ENCODE measurements at places on chromosomes 11 and 22.

DNA sequence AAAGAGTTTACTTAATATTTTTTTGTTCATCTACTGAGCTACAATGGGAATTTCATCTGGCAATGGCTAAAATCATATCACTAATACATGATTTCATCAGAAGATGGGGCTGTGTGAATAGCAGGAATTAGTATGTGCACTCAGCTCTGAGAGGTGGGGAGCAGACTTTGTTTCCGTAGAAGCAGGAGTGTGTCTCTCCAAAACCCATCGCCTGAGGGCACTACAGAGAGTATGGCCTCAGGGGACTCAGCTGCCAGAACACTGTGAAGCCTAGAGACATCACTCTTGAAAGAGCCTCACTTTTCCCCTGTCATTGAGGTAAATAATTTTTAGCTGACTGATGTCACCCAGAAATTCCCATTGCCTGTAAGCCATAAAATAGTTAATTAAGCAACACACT lies 261.4 kb upstream of the ISX start:
- DNase-seq = no peak

DNA sequence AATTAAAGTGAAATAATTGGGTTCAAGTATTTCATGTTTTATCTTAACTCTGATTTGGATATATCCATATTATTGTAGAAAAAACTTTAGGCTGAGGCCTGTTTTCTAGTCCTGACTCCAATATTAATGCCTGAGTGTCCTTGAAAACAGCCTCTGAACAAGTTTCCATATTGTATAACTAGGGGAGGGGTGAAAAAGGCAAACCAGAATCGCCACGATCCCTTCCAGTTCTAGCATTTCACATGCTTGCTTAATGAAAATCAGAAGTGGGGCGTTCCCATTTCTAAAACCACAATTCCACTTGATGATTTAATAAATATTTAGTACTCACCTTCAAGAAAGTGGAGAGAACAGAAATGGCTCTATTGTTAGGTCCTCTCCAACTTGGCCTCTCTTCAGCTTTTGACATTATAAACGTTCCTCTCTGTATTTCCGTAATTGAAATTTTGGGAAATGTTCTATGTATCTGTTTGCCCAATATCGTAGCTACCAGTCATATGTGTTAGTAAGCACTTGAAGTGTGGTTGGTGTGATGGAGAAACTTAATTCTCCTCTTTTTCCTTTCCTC lies 561.4 kb upstream of the CCDC90B start:
- no peak for DNase-seq

DNA sequence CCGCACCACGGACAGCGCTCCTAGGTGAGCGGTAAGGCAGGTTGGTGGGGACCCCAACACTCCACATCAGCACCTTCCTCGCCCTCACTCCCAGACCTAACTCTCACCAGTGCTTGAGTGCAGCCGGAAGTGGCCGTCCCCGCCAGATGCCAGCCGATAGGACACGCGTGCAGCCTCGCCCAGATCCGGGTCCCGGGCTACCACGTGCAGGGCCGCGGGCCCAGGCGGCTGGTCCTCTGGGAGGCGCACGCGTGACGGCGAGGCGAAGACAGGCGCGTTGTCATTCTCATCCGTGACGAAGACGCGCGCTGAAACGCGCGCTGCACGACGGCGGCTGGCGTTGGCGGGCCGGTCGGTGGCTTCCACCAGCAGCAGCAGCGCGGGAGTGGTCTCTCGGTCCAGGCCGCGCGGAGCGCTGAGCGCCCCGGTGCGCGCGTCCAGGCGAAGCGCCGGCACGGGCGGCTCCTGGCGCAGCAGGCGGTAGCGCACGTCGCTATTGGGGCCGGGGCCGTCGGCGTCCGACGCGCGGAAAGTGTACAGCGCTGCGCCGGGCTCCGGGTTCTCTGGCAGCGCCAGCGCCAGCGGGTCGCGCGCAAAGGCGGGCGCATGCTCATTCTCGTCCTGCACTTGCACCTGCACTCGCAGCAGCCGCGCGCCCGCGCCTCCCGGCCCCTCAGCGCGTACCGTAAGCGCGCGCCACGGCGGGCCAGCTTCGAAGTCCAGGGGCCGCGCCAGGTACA lies 10.8 kb upstream of the TPP1 start:
- no peak for DNase-seq

DNA sequence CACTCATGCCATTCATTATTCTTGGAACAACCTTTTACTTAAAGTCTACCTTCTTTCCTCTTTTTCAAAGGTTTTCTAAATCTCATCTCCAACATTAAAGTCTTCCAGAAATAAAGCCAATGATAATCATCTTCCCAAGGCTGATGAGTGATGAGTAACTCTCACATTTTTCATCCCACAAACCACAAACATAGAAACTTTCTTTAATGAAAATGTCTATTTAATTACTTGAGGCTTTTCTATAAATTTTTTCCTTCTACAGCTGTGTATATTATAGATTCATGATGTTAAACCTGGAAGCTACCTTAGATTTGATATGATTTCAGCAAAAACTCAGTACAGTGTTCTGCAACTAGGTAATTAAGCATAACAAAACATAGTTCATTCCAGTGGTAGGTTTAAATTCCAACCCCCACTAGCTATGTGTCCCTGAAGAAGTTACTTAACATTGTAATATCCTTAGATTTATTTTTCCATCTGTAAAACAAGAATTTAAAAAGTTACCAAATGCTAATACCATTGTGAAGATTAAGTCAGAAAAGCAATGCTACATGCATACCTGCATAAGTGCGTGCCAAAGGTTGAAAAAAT lies 845.4 kb downstream of the KCNA4 start:
- no peak for DNase-seq

DNA sequence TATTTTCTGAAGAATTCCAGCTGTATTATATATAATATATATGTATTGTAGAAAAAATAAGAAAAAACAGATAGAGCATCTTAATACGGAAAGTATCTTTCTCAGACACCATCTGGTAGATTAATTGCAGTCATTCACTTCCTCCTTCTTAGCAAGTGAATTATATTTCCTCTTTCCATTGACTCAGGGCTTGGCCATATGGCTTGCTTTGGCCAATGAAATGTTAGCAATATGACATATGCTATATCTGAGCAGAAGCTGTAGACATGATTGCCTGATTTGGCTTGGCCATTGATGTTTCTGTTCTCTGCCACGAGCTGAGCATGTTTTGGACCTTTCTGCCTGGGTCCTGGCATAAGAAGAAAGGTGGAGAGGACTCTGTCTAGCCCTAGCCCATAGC lies 34.4 kb upstream of the ZBED5 start:
- no peak for DNase-seq

DNA sequence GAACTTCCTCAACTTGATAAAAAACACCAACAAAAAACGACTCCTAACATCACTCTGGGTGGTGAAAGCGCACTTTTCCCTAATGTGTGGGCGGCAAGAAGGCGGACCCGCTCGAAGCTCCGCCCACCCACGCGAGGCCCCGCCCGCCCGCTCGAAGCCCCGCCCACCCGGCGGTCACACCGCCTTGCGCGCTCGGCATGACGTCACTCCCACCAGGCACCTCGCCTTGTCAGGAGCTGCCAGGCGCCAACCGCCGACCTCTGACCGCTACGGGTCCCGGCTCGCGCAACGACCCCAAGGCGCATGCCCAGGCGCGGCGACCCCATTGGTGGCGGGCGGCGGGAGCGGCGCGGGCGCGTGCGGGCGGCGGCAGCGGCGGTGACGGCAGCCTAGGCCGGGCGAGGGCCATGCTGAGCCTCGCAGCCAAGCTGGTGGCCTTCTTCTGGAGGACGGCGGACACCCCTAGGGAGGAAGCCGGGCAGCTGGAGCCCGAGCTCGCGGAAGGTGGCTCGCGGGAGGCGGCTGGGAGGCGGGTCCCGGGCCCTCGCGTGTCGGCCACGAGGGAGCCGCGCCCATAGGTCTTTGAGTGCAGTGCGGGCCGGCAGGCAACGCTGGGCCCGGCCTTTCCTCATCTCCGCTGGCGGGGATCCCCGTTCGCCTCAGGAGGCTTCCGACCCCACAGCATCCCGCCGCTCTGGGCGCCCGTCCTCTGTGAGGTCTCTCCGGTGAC lies at the start of gene MOV10L1:
MOV10L1 (plus strand) TSS at position 325 of the 730 bp plus-strand sequence; CDS start at position 408, 83 bp downstream.
- DNase-seq = no peak

DNA sequence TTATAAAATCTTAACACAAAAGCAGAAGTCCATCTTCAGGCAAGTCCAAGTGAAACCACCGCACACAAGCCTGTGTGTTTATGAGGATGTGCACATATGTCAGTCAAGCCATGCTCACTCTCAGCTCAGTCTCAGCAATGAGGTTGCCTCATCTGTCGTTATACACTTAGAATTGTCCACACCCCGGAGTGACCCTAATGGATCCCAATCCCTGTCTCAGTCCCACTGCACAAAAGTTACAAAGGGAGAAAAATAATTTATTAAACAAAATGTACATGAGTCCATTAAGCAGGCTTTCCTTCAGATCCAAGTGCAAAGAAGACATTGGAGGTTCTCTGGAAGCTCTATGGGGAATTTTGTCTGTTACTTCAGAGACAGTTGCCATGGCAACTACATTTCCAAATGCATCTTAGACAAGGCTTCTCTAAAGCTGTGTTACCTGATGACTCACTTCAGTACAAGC lies 24.4 kb downstream of the OR8B12 start:
- no peak for DNase-seq

GRCh38 chr22:48678171-48679135 lies 1149.2 kb downstream of the BRD1 start:
- DNase-seq = no peak

GRCh38 chr22:17717708-17718107 lies 56.6 kb downstream of the BID start:
- no peak for DNase-seq

- DNase-seq = no peak
Measured at GRCh38 chr11:35035894-35036408, 103.0 kb upstream of the CD44 start.

DNA sequence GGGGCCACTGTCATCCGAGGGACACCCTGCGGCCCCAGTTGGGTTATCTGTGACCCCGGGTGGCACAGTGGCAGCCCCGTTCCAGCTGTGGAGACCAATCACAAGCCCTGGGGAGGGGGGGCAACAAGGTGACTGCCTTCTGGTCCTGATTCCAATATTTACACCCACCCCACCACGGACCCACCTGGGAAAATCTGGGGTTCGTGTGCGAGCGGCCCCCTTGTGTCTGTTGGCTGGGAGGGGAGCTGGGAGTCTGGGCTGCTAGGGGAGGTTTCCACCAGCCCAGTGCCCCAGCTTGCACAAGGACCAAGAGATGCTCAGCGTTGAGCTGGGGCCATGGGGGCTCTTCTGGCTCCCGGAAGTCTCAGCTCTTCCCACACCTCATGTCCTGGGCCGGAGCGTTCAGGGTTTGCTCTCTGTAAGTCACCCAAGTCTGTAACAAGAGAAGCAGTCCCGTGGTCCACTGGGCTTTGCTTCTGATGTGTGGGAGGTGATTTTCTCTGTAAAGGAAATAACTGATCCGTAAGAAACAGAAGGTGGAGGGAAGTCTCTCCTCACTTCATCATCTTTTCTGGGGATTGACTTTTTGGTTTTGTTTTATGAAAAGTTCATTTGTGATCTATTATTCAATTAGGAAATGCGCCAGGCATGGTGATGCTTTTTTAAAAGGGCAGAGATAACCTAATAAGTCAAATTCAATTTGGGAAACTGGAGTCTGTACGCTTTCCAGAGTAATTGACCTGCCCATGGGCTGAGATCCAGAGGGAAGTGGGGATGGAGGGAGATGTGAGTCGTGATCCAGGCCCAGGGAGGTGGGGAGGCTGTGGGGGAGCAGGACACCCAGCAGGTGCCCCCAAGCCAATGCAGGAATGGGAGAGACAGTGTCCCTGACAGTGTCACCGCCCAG lies 22.4 kb upstream of the GAL start:
- DNase-seq = no peak

GRCh38 chr11:86523738-86524619 lies 148.4 kb downstream of the ME3 start:
- DNase-seq = peak; percentile 91

DNA sequence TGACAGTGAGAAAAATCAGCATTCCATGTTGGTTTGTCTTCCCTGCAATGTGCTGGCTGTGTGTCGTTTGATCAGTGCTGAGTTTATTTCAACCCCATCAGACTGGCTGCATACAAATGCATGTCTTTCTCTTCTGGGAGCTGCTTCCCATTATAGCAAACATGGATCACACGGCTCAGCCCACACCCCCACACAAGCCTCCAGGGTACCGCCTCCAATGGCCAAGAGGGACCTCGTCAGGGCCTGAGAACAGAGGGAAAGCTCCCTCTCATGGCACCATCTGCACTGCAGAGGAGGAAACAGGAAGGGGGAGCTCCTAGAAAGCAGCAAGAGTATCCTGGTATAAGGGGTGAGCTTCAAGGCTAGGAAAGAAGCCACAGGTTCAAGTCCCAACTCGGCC lies 214.2 kb downstream of the LARGE1 start:
- DNase-seq = no peak

GRCh38 chr11:44483919-44484610 lies 81.4 kb upstream of the CD82 start:
- DNase-seq = peak; percentile 8

- DNase-seq = no peak
Measured at GRCh38 chr22:44541671-44542319, 43.8 kb upstream of the RTL6 start.

DNA sequence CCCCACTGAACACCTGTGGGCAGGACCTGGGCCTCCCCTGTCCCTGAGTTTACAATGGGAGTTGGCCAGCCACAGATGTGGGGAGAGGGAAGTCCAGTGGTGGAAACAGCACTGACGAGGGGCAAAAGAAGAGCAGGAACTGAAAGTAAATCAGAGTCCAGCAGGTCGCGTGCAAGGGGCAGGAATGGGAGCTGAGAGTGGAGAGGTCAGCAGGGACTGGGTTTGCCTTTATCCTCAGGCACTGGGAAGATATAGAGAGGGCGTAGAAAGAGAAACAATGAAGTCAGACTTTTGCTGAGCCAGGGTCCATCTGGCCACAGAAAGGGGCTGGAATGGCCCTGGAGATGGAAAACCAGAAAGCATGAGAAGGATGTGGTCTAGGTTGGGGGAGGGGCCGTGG lies 8.5 kb downstream of the P2RY6 start:
- DNase-seq = no peak

DNA sequence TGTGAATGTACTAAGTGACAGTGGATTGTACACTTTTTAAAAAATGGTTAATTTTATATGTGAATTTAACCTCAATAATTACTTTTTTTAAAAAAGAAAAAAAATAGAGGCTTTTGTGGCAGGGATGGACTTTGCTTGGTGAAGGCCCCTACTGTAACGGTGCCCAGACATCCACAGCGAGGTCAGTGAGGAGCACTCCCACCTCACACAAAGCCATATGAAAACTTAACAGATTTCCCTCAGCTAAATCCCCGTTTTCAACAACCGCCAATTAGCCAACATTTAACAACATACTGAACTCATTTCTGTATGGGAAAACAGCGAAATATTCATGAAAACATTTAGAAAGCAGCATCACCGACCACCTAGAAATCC lies 642 bp upstream of the C11orf58 start:
- DNase-seq = peak; percentile 4

DNA sequence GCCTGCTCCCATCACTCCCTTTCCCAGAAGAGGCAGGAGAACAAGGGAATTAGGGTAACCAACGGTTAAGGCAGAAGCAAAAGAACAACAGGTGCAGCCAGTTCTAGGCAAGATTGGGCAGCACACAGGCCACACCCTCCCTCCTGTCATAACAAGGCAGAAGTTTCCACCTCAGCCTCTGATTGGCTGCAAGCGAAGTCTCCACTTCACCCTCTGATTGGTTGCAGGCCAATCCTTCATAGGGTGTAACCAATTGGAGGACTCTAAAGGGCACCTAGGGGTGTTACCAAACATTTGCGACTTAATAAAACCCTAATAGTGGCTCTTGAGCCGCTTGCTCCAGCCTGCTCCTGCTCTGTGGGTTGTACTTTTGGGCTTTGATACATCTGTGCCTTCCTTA lies 153.8 kb downstream of the CACNA1I start:
- peak; percentile 32 for DNase-seq

Measured in HCT116 (cell line).